Left kidney (tissue), 8 donors: ENCODE measurements at places on chromosomes 12 and 14.

DNA sequence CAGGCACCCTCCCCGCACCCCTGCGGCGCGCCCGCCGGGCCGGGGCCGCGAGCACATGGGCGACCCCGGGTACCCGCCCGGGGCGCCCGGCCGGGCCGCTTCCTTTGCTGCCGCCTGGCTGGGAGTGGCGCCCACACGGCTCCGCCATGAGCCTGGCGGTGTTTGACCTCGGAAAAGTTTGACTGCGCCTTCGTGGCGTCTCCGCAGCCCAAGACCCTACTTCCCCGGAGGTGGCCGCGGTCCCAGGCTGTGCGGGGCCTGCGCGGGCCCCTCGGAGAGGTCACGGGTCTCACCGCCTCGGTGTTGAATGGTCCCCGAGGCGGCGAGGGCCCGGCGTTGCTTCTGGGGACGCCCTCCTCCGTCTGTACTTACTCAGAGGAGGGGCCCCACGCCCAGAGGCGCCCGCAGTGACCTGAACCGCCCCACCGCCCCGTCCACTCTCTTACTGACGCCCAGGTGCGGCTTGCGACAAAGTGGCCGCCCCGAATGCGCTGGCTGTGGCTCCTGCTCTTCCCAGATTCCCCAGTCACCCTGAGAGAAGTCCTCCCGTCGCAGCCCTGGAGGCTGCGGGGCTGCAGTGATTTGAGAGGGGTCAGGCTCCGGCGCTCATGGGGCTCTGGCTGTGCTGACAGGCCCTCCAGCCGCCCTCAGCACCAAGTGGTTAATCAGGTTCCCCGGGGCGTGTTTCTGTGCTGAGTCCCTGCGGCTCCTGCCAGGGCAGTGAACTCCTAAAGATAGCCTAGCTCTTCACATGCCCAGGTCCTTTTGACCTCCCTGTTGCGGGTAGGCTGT, 5.8 kb downstream of the KMT5A start:
- DNase-seq: no peak

DNA sequence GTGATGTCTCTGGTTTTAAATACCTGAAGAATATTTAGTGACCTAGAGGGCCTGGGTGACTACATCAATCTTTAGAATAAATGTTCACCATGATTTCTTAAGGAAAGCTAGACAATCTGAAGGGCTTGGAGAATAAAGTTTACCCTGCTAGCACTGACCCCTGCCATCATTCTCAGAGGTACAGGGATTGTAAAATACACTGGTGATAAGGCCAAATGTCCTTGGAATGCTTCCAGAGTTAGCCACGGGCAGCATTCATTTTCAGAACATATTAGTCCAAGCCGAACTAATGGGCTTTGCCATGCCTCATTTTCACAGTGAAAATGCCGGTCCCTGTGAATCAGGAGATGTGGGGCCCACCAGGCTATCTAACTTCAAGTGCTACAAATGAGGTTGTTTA, 1381.7 kb upstream of the SEL1L start:
- no peak for DNase-seq

DNA sequence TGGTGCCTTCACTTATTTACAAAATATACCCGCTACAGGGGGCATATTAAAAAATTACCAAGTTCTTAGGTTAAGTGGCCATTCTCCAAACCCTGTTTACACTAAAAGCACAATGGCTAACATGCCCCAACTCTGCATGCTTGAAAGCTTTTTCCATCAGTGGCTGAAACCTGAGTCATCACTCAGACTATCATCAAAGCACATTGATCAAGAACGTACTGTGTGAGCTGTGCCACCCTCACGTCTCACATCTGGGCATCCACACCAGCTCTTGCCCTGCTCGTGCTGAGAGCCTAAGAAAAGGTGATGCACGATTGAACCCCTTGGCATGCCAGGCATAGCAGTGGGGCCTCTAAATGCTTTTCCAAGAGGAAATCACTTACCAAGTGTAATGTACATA, 13.2 kb downstream of the AQP6 start:
- DNase-seq: no peak

- no peak for DNase-seq
These were observed 43.2 kb downstream of the CALM1 start for GRCh38 chr14:90440021-90440451.

DNA sequence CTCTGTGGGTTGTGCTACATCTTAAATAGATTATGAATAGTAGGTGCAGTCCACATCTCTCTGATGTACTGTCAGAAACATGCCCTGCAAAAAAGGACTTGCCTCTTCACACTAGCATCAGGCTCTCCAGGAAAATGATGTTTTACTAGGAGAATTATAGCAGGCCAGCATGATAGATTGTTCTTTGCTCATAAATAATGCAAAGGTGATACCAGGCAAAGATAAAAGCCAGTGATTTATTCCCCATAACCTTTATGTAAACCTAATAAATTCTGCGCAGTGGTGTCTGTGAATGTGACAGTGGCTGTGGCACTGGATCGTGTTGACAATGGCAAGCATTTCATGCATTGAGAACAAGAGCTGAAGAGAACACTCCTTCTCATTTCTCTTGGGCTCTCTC, 646.5 kb upstream of the SEL1L start:
- no peak for DNase-seq

DNA sequence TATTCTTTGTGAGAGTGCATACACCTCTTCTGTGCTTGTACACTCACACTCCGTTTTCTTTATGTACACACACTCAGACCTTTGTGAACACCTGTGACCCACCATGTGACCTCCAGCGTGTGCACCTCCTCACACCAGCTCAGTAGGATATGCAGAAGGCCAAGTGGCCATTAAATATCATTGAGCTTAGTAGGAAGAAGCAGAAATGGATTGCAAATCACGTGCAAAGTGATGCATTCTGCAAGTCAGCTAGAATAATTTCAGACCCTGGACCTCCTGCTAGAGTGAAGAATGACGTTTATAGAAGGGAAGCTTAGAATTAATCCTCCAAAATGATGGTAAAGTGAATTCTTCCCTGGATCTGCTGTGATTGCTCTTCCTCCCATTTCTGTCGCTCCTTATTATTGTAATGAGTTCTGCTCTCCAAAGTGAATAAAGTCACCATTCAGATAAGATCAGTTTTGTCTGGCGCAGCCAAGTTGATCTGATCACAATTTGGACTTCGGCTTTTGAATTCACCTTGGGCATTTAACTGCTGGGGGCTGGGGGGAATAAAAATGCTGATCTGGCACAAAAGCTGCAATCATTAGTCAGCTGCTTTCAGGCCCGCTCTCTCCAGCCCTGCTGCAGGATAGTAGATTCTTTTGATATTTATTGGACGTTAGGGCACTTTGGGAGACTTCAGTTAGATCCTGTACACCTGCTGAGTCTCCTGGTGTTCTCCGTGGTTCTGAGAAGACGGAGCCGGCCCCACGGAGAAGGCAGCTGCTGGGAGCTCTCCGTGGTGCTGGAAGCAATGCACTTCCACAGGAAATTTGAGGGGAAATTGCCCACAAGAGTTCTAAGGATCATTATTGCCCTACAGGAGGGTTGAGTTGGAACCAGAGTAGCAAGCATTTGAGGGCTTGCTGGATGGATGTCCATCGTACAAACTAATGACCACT, 12.4 kb upstream of the NRXN3 start:
- peak; percentile 48 for DNase-seq

GRCh38 chr12:62762645-62763044, 172.3 kb downstream of the PPM1H start:
- DNase-seq: no peak

DNA sequence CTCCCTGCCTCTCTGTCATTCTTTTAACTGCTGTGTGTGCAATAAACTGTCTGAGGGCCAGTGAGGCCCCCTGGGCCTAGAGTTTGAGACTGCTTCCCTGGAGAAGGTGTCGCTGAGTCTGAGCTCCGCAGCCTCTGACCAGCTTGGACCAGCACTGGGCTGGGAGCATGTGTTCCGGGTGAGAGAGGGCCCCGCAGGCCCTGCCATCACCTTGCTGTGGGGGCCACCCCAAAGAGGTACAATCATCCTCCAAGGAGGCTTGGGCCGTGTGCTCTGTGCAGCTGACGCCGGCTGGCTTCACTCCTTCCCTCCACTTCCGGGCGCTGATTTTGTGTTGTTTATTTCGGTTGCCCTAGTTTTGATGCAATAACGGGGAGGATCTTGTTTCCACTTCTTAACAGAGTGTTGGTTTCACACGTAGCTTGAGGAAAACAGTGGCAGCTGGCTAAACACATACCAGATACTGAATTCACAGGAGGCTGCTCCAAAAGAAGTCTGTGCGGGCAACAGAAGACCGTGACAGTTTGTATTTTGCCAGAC, 121.6 kb downstream of the TMEM132C start:
- peak; percentile 76 for DNase-seq

GRCh38 chr14:37991027-37991426, 216.7 kb upstream of the SSTR1 start:
- no peak for DNase-seq

DNA sequence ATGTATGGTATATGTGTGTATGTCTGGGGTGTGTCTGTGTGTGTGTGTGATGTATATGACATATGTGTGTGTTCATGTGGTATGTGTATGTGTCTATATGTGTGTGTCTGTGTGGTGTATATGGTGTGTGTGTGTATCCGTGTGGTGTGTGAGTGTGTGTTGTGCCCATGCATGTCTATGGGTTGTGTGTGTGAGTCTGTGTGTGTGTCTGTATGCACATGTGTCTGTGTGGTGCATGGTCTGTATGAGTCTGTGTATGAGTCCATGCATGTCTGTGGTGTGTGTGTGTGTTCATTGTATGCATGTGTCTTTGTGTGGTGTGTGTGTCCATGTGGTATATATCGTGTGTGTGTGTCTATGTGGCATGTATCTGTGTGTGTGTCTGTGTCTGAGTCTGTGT, 168.1 kb upstream of the GSC start:
- no peak for DNase-seq

DNA sequence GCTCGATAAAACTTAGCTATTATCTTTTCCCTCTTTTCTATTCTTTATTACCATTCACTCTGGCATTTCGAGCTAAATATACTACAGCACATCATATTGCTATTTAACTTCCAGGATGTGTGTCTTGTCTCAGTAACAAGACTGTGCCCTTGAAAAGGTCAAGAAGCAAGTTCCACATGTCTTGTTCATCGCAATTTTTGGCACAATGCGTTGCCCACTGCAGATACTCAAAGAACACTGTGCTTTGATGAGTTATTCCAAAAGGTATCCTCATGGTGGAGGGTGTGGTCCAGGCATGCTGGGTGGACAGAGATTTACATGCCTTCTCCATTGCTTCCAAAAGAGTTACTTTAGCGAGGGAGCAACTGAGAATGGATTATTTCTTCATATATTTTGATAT, 6.6 kb downstream of the E2F7 start:
- DNase-seq: no peak

GRCh38 chr12:49808686-49809380, 19.4 kb downstream of the NCKAP5L start:
- peak; percentile 36 for DNase-seq

GRCh38 chr12:24596768-24597388, 352.0 kb downstream of the BCAT1 start:
- peak; percentile 49 for DNase-seq

DNA sequence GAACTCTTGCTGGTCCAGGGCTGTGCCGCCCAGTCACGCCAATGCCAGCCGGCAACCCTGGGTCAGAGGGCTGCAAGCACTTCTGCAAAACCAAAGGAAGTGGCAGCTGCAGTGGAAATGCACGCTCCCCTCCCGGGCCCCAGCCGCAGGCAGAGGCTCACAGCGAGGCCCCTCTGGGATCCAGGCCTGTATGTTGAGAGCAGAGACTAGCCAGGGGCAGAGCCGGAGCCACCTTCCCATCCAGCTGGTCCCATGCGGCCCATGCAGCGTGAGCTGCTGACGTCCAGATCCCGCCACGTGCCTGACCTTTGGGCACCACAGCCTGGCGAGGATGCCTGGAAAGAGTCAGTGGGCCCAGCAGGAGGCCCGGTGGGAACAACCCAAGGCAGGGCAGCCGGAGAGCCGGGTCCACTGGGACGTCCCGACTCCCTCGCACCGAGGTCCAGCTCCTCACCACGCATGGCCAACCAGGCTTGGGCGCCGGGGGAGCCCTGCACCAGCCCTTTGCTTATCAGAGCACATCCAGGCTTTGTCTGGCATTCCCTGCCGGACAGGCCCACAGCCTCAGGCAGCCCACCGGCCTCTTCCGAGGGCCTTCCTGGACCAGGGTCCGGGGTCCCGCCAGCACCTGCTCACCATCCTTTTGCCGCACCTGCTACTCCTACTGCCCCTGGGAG, 4.3 kb downstream of the GPR132 start:
- DNase-seq: no peak

GRCh38 chr12:117473856-117474255, 112.4 kb upstream of the NOS1 start:
- no peak for DNase-seq

- peak; percentile 49 for DNase-seq
These were observed 44.7 kb downstream of the PALS1 start for GRCh38 chr14:67285876-67286452.

DNA sequence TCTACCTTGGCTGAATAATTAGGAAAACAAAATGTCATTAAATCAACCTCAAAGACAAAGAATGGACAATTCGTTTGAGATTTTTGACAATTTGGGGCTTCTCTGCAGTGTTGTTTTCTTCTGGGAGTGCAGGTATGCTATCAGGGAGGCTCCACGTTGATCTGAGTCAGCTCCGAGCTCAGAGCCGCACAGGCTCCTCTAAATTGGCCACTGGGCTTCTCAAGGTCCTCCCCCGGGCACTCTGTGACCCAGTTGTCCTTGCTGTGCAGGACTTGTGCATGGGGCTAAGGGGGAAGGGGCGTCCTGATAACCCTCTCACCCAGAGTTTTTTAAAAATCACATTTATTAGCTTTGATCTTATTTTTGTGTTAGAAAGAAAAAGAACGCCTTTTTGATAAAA, 52.7 kb downstream of the TBX3 start:
- DNase-seq: no peak

GRCh38 chr12:69553628-69554248, 31.5 kb upstream of the CCT2 start:
- peak; percentile 33 for DNase-seq

DNA sequence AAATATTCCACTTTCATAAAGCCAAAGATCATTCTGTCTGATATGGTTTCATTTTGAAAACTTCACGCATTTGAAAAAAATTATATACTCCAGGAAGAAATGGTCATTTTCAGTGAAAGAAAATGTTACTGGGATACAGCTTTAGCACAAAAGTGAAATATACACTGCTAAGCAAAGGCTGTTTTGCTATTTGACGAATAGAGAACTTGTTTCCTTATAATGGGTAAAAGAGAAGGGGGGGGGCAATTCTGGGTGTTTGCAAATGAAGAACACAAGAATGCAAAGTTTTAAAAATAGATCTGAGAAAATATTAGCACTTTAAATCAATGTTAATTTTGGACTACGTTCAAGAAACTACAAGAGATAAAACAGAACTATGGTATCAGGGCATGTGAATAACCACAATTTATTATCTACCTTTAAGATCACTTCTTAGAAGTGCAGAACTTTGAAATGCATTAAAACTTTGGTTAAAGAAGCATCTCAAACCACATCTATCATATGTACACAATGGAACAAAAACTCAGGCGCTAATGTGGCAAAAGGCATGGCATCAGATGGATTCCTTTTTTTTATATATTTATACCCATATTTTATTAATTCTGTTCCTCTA, 51.1 kb downstream of the EFCAB11 start:
- no peak for DNase-seq

- DNase-seq: no peak
These were observed 106.0 kb downstream of the AEBP2 start for GRCh38 chr12:19545301-19545700.
